ENCODE measurements at places on chromosomes 1 and 21. TPM values are rescaled to one million over a fixed set of nuclear protein-coding genes. Genes with fewer than 3 reads are reported as not detected.

Gene RIMS3
- total RNA-seq = 14.0 TPM

Gene TMEM183A
- total RNA-seq = 53.5 TPM

Gene FAM163A
- total RNA-seq = not detected

Gene COL24A1
- 0.15 TPM for total RNA-seq

Gene RPE65
- total RNA-seq = not detected

Gene TOR3A
- 35.6 TPM for total RNA-seq

Gene PPIAL4G
- total RNA-seq = not detected

Gene FNDC7
- total RNA-seq = not detected

Gene PRAMEF1
- not detected for total RNA-seq

Gene PPFIA4
- 5.0 TPM for total RNA-seq

Gene LIN28A
- not detected for total RNA-seq

Gene GBP7
- total RNA-seq = not detected

Gene CTBS
- total RNA-seq = 20.2 TPM

Gene PPM1J
- 6.0 TPM for total RNA-seq

Gene ZSWIM5
- total RNA-seq = 0.55 TPM

Gene LHX8
- total RNA-seq = not detected

Gene SPRR2G
- total RNA-seq = not detected

Gene PAFAH2
- total RNA-seq = 13.0 TPM

Gene MSH4
- 0.50 TPM for total RNA-seq

Gene TDRD10
- total RNA-seq = not detected

Gene DDAH1
- 31.9 TPM for total RNA-seq

Gene HES3
- not detected for total RNA-seq

Gene EPHX1
- total RNA-seq = 288 TPM

Gene CELA3A
- total RNA-seq = not detected

Gene STXBP3
- total RNA-seq = 37.0 TPM

Gene VWA5B1
- total RNA-seq = not detected

Gene CA6
- total RNA-seq = not detected

Gene GCSAML
- not detected for total RNA-seq

Gene MYOG
- total RNA-seq = not detected

Gene ANKRD45
- not detected for total RNA-seq

Gene IL10RB
- total RNA-seq = 23.1 TPM

Gene AMY1A
- total RNA-seq = not detected

Gene FAM131C
- total RNA-seq = 12.3 TPM

Gene CCDC185
- total RNA-seq = not detected

Gene C1orf210
- 23.3 TPM for total RNA-seq

Gene CNTN2
- total RNA-seq = not detected

Gene PNRC2
- 58.4 TPM for total RNA-seq

Gene WNT9A
- 42.2 TPM for total RNA-seq

Gene LCE2A
- total RNA-seq = not detected

Gene F11R
- 99.9 TPM for total RNA-seq

Gene FNBP1L
- 34.3 TPM for total RNA-seq

Gene IQGAP3
- total RNA-seq = 63.4 TPM

Gene GJA5
- total RNA-seq = 8.7 TPM

Gene S100A9
- 4.3 TPM for total RNA-seq

Gene HNRNPCL2
- not detected for total RNA-seq

Gene TEX38
- not detected for total RNA-seq

Gene LRRC38
- total RNA-seq = not detected

Gene SPRR1A
- total RNA-seq = not detected

Gene AVPR1B
- total RNA-seq = not detected

Gene KRTAP19-3
- total RNA-seq = not detected

Gene NPHS2
- total RNA-seq = not detected

Gene FHAD1
- 6.9 TPM for total RNA-seq

Gene FGR
- not detected for total RNA-seq

Gene PTPRC
- total RNA-seq = 0.79 TPM

Gene EFCAB14
- 95.4 TPM for total RNA-seq

Gene LYPLA2
- 90.1 TPM for total RNA-seq

Gene RSPH1
- 8.0 TPM for total RNA-seq

Gene AJAP1
- total RNA-seq = not detected

Gene NUP210L
- total RNA-seq = not detected
